ENCODE measurements at places on chromosomes 4 and X. TPM values are rescaled to one million over a fixed set of nuclear protein-coding genes. Genes with fewer than 3 reads are reported as not detected.

- H3K27me3 ChIP-seq = no peaks in the 10 kb centered on the region
- peaks cover under 1% of the 10 kb centered on the region for H3K4me1 ChIP-seq
- H3K4me3 ChIP-seq = no peak overlapping the region
- DNase-seq = no peak
Measured at GRCh38 chrX:7143941-7144525, 3.5 kb upstream of the STS start.

DNA sequence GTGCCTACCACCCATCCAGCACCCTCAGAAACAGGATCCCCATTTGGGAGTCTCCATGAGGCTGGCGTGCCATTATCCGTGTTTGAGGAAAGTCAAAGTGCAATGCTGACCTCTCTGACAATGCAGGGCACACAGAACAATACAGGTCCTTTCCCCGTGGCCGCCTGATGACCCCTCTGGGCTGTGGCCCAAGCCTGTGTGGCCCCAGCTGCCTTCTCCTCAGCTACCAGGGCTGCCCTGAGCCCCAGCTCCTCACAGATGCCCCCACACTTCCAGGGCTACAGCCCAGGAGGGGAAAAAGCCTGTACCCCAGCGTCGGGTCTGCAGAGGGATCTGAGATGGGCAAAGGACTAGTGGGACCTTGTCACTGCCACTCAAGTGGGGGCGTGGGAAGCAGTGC, 15.5 kb downstream of the ZFYVE28 start:
- H3K4me1 ChIP-seq = peaks cover 34% of the 10 kb centered on the region
- no peak overlapping the region for H3K4me3 ChIP-seq
- DNase-seq = no peak
- H3K36me3 ChIP-seq = peaks cover 2% of the 10 kb centered on the region

DNA sequence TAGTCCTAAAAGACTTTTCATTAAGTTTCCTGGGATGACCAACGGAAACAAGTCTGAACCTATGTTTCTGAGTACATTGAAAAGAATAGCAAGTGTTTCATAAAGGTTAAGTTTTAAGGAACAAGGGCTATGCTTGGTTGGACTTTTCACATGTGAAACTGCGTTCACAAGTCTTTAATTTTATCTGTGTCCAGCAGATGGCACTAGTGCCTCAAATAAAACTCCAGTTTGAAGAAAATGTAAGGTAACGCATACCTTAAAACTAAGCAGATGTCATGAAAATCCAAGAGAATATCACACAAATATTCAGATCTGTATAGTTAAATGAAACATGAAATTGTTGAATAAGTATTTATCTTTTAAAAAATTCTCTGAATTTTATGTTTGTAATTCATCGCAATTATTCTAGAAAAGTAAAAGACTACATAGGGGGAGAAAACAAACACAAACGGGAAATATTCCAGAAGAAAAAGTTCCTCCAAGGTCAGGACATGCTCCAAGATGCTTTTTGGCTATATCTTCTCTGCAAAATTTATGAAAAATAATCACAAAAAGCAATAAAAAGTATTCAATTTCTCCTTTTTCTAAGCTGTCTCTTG, 89.6 kb upstream of the MAD2L1 start:
- H3K4me1 ChIP-seq = no peaks in the 10 kb centered on the region
- DNase-seq = no peak
- H3K4me3 ChIP-seq = no peak overlapping the region

DNA sequence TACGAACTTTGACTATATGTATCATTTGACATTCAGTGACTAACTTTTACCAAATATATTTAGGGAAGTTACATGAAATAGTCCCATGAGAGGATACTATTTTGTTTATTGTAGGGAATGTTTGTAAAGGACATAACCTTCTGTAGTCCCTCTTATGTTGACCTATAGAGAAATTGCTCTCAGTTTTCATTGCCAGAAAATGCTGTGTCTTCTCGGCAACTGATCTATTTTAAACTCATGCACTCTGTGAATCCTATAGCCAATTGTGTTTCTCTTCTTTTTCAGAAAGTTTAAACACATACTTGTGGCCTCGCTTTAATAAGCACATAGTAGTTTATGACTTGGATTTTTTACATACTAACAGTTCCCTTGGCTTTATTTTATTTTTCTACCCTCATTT, 38.2 kb downstream of the DMP1 start:
- DNase-seq = no peak
- H3K4me3 ChIP-seq = no peak overlapping the region
- no peak overlapping the region for H3K27ac ChIP-seq

- DNase-seq = no peak
- no peaks in the 10 kb centered on the region for H3K36me3 ChIP-seq
- no peak overlapping the region for H3K4me3 ChIP-seq
- no peaks in the 10 kb centered on the region for H3K4me1 ChIP-seq
- no peak overlapping the region for H3K27ac ChIP-seq
Measured at GRCh38 chr4:130329036-130329435, 1233.1 kb downstream of the C4orf33 start.

- peak overlapping the region; percentile 95 for H3K27ac ChIP-seq
- peak overlapping the region; percentile 89 for H3K4me3 ChIP-seq
- H3K4me1 ChIP-seq = peaks cover 46% of the 10 kb centered on the region
- no peak for DNase-seq
- H3K27me3 ChIP-seq = no peaks in the 10 kb centered on the region
Measured at GRCh38 chrX:13688384-13688957, 457 bp upstream of the RAB9A start.

DNA sequence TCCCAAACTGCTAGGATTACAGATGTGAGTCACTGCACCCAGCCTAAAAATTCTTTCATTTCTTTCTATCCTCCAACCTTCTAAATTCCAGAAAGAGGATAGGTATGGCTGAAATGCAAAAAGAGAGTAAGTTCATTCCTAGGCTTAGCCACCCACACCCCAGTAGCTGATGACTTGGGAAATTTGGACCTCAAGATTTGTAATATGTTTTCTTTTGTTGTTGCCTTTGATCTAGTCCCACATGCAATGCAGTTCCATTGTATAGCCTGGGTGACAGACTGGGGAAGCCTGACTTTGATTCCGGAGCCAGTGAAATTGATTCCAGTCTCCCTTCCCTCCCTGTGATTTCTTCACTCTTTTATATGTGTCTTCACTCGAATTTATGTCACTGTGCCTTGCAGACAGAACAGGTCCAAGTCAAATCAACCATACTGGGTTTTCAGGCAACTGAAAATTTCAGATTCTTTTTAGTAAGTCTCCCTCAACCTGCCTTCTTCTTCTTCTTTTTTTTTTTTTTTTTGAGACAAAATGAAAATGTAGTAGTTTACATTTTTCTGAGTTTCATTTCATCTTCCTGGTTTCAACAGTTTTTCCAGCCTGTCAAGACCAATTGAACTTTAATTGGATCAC, 176.2 kb upstream of the RBPJ start:
- H3K36me3 ChIP-seq = peaks cover 25% of the 10 kb centered on the region
- peaks cover 72% of the 10 kb centered on the region for H3K4me1 ChIP-seq
- H3K27ac ChIP-seq = peak overlapping the region; percentile 96
- no peak for DNase-seq

DNA sequence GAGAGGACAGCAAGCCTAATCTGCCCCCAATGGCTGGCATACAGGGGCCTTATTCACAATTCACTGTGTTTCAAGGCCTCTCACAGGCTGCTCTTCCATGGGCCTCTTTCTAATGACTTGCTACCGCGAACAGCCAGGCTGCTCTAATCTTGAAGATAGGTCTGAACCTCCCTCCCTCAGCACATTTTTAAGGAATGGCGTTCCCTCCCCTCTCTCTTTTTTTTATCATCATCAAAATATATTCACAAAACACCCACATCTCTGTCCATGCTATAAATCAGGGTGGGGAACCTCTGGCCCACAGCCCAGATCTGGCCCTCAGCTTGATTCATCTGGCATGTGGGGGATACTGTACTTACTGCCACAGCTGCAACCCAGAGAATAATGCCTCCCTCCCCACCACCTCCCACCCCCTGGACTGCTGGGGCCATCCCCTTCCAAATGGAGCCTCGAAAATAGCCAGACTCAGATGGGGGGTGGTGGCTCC, 76.2 kb upstream of the PLAC1 start:
- H3K27ac ChIP-seq = no peak overlapping the region
- H3K4me3 ChIP-seq = no peak overlapping the region
- DNase-seq = no peak
- H3K27me3 ChIP-seq = no peaks in the 10 kb centered on the region
- no peaks in the 10 kb centered on the region for H3K36me3 ChIP-seq

- H3K27ac ChIP-seq = no peak overlapping the region
- peaks cover 3% of the 10 kb centered on the region for H3K36me3 ChIP-seq
- no peak overlapping the region for H3K4me3 ChIP-seq
- H3K4me1 ChIP-seq = peaks cover 8% of the 10 kb centered on the region
Measured at GRCh38 chrX:40016749-40017148, 81.0 kb downstream of the BCOR start.

GRCh38 chr4:33825685-33826084, 2418.6 kb downstream of the ARAP2 start:
- H3K4me3 ChIP-seq = no peak overlapping the region
- no peaks in the 10 kb centered on the region for H3K4me1 ChIP-seq
- H3K27ac ChIP-seq = no peak overlapping the region
- DNase-seq = no peak
- no peaks in the 10 kb centered on the region for H3K36me3 ChIP-seq
- H3K27me3 ChIP-seq = no peaks in the 10 kb centered on the region

DNA sequence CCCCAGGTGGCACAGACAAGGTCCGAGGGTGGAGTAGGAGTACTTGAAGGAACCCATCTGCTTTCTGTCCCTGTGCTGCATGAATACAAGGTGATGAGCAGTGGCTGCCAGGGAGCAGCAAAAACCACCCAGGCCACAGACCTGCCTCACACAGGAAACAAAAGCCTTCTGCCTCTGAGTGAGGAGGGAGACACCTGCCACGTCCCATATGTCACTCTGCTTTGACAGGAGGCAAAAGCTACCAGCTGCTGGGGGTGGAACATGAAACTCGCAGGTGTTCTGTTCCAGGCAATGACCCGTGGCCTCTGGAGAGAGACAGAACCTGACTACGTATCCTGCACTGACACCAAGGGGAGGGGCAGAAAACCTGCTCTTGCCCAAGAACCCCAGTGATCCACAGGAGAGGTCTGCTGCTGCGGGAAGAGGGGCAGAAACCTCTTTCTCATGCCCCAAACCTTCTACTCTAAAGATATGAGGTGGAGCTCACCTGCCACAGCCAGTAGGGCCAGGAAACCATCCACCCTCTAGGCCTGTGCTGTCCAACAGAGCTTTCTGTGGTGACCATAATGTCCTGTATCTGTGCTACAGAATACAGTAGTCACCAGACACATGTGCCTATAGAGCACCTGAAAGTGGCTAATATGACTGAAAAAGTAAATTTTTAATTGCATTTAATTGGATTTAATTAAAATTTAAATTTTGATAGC, 172.9 kb downstream of the PRDM5 start:
- H3K4me3 ChIP-seq = no peak overlapping the region
- no peaks in the 10 kb centered on the region for H3K27me3 ChIP-seq
- peak; percentile 1 for DNase-seq
- no peak overlapping the region for H3K27ac ChIP-seq

DNA sequence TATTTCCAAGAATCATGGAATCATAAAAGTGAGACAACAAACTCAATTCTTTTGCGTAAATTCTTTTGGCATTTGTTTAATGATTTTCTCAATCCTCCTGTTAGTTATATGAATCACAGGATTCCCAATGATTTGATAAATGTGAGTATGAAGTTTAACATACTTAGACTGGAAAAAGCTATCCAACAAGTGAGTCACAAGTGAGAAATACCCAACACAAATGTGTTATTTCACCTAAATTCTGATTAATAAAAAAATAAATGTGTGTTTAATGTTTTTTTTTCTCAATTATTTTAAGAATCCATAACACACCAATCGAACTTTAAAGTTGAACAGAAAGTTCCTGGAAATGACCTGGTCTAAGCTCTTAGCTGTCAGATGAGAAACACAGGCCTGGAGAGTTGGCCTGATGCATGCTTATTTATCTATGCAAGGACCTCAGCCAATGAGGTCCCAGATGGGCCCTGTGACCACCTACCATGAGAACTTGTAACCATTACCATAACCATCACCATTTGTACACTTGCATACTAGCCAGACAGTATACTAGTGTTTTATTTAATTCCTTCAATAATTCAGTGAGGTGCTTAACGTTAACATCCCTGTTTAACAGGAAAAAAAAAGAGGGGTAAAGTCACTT, 386.7 kb downstream of the SPRY1 start:
- DNase-seq = no peak
- H3K27ac ChIP-seq = no peak overlapping the region
- no peaks in the 10 kb centered on the region for H3K27me3 ChIP-seq
- H3K4me3 ChIP-seq = no peak overlapping the region

Gene ZDHHC15
- total RNA-seq = 0.24 TPM

Gene C4orf50
- 0.52 TPM for total RNA-seq

Gene RBM46
- total RNA-seq = not detected

Gene F8A3
- total RNA-seq = 27.1 TPM

Gene KLHL13
- total RNA-seq = 0.20 TPM

Gene TMEM35A
- not detected for total RNA-seq

Gene F9
- not detected for total RNA-seq

All from activated T-helper 1 cell treated with anti-CD3 and anti-CD28 coated beads, Interleukin-12 subunit alpha, Interleukin-12 subunit beta, Interleukin-2, Interleukin-4 antibody, amounts not matched to agents 30 ng/mL and 10 ng/mL and 1 ng/mL, durations not matched to agents 14 hours and 24 hours and 36 hours (primary cell).